Stimulated activated CD8-positive, alpha-beta memory T cell treated with anti-CD3 and anti-CD28 coated beads, Interleukin-4, amount 100 ng/mL, for 24 hours (primary cell): ENCODE measurements at places on chromosomes 3 and 15.

DNA sequence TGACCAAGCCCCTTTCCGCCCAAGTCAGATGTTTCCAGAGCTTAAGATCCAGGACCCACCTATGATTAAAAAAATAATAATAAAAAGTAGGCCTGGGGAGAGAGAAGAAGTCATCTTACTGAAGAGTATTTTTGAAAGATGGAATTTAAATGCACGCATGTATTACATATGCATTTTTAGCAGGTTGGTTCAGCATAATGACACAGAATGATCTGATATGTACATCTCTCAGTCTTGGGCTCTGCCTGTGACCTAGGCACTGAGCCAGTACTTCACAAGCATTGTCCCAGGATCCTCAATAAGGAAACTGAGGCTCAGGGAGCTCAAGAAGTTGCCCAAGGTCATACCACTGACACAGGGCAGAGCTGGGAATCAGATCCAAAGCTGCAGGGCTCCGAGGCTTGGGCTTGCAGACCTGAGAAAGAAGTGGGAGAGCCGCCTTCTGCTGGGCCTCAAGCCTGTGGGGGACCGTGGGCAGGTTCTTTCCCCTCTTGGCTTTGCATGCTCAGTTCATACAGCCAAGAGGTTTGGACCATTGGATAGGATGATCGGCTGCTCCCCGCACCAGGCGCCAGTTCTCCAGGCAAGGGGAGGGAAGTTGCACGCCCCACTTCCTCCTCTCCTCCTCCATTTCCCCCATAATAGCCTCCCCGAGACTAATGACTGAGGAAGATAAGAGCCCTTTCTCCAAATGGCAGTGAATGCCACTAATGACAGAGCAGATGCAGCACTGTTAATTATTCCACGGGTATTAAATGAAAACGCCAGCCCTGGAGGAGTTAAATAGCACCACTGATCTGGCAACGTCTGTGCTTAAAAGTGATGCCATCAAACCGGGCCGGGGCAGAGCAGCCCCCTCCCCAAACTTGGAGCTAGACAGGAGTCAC lies 6.9 kb downstream of the SLC6A1 start:
- DNase-seq, result no peak

DNA sequence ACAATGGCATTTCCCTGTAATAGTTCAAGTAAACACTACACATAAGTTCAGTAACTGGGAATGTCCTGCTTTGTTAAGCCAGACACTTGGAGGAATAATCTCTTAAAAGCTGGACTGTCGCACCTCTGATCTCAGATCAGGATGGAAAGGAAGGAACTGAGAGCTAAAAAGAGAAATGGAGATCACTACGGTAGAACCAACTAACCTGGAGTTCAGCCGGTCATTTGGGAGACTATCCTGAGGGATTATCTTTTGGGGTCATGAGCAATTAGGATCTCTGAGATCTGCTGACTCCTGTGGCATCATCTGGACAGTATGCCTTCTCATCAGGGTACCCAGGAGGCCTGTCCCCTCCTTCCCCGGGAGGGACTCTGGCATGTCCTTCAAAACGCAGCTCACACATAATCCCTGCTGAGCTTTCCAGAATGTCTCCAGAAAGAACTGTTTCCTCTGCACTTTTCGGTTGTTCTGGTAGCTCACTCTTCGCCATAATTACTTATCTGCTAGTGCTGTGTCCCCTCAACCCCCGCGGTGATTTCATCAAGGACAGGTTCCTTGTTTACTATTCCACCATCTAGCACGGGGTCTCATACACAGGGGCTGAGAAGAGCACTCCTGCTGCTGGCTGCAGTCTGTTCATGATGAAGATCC lies 115.6 kb downstream of the SENP2 start:
- DNase-seq, result no peak

DNA sequence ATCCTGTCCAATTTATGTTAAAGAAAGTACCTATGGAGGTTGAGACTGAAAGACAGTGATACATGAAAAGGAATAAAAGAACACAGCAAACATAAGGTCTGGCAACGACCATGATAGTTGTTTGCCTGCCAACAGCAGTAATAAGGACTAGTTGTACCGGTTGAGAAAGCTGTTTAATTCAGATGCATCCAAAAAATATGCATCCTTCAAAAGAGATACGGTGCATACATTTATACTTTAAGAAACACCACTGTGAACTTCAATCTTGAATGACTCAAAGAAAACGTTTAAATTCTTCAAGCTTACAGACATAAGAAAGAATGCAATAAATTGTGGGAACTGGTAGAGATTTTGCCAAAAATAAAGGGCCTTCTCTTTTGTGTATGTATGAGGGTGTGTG lies 492.1 kb downstream of the NLGN1 start:
- no peak for DNase-seq

DNA sequence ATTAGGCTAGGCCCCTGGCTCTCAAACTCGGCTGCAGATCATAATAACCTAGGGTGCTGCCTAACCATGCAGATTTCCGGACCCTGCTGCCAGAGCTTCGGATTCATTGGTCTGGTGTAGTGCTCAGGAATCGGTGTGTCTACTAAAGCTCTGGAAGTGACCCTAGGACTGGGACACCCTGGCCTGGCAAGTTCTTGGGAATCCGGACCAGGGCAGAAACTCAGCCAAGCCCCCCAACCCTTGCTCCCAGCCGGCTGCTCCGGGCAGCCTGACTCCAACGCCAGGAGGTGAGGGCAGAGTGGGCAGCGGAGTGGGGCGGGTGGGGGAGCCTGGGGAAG lies 23.0 kb downstream of the IGDCC3 start:
- no peak for DNase-seq

DNA sequence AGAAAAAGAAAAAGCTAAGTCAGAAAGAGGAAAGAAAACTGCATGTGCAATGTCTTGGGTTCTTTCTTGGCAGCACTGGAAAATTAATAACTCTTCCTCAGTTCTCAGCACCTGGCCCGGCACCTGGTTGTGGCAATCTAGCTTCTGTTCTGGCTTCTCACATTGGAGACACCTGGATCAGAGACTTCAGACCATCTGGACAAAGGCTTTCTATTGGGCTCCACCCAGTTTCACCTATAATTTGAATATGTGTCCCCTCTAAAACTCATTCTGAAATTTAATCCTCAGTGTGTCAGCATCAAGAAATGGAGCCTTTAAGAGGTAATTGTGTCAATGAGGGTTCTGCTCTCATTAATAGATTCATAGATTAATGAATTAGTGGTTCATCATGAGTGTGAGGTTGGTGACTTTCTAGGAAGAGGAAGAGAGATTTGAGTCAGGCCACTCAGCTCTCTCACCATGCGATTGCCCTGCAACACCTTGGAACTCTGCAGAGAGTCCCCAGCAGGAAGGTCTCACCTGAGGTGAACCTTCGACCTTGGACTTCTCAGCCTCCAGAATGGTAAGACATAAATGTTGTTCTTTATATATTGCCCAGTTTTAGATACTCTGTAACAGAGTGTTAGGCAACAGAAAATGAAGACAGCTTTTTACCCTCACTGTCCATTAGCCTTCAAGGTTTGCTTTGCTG lies 679.9 kb downstream of the NTRK3 start:
- no peak for DNase-seq

- DNase-seq, result no peak
Measured at GRCh38 chr15:52505151-52505550, 23.5 kb downstream of the MYO5A start.

DNA sequence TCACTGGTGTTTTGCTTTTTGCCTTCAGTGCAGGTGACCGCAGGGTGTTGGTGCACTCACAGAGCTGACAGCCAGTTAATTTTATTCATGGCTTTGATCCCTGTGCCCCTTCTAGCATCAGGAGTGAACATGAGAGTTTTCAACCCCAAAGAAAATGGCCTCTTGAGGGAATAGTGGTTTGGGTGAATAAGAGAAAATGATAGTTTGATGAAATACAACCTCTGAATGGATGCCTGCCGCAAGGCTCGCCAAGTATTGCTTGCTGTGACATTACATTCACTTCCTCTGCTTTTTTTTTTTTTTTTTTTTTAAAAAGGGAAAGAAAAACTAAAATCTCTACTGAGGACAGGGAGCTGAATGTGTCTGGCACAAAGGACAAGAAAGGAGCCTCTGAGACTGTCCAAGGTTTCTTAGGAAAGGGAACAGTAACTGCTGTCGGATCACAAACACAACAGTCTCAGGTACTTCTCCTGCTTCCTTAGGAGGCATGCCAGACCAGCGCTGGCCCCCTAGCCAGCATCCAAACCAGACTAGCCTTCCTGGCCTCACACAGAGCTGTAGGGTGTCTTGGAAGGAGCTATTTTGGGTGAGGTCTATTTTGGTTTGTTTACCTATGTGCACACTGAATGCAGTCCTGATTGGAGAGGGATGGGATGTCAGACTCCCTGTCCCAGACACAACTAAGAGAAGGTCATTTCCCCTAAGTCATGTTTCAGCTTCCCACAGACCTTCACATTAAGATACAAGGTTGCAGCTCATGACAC lies 29.0 kb downstream of the CCDC80 start:
- no peak for DNase-seq

DNA sequence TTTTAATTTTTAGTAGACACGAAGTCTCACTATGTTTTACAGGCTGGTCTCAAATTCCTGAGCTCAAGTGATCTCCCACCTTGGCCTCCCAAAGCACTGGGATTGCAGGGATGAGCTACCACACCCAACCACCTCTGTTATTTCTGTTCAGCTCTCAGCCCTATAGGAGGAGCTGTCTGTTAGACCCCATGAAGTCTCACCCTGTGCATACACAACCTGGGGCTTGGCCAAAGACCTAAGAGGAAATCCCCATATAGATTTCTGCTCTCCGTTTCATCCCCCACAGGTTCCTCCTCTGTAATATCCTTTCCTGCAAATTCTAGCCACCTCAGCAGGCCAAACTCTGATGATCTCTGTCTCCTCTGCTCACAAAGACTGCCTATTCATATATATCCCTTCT lies 56.6 kb upstream of the CTDSPL2 start:
- DNase-seq, result no peak

DNA sequence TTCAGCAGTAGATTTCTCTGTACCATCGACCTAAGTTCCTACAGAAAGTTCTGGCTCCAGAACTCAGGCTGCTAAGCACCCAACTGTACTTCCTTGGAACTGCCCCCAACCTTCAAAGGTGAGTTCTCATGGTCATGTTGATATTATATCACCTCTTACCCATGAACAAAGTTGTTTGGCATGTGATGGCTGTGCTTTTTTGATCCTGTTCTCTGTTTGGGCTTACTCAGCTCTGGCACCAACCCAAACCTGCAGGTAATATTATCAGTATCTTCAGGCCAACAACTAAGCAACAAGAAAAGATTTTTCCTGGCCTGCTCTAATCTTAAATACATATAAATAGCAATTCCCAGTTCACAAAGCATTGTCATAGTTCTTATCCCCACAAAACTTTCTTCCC lies 318.7 kb upstream of the LMCD1 start:
- DNase-seq, result no peak

GRCh38 chr15:80732818-80733217 lies 37.7 kb downstream of the ABHD17C start:
- DNase-seq, result no peak

DNA sequence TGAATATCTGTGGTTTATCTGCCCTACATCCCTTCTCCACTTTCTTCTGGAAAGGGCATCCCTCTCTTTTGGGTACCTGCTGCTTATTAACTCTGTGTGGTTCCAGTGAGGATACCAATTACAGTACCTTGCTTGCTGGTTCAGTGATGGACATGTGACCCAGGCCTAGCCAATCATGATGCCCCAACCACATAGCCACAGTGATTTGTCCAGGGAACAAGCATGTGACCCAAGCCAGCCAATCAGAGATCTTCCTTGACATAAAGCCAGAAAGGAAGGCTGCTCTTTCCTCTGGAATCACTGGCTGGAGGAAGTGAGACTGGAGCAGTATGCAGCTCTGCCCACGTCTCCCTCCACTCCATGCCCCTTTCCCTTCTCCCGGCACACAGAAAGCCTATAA lies 10.9 kb upstream of the TMEM158 start:
- DNase-seq, result no peak

DNA sequence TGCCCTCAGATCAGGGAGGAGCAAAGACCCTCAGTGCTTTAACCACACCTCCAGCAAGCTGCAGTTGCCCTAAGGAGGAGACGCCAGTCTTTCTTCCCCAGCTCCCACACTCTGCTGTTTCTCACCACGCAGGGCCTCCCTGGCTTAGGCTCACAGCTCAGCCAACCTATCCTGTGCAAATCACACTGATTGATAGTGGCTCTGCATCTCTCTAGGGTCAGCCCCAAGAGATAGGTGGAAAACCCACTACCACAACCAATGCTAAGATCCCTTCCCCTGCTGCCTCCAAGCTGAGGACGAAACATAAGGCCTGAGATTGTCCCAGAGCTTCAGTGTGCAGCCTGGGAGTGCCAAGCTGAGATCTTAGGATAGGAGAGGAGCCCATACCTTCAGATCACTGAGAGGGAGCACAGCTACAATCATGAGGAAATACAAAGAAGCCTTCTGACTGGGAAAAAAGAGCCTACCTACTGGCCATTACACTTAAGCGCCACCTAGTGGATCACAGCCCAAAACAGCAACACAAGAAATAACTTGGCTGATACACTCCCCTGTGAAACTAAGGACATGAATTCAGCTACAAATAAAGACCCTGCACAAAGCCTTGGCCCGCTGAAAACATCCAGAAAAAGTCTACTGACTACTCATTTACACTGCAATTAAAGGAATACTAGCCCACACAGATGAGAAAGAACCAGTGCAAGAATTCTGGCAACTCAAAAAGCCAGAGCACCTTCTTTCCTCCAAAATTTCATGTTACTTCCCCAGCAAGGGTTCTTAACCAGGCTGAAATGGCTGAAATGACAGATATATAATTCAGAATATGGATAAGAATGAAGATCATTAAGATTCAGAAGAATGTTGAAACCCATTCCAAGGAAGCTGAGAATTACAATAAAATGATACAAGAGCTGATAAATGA lies 271.5 kb upstream of the DCBLD2 start:
- no peak for DNase-seq

DNA sequence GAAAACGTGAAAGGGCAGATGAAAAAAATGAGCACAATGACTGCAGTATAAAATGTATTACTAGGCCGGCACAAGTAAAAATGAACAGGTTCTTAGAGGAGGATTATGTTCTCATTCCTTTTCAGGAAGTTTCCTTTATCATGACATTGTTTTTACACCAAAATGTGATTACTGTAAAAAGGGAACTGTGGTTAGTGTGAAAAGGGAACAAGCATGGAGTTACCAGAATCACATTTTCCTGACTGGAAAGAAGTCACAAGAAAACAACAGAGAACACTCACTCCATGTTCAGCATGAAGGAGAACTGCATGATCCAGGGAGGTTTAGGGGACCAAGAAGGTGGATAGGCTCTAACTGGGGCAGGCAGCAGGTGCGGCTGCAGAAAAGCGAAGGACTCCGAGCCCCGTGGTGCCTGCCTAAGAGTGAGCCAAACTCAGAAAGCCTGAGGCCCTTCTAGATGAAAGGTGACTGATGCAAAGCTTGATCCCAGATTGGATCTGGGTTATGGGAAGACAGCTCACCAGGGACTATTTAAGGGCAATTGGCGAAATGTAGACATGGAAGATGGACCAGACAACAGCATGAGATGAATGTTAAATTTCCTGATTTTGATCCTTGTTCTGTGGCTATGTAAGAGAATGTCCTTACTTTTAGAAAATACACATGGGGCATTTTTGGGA lies 77.3 kb downstream of the CCR1 start:
- DNase-seq, result no peak

DNA sequence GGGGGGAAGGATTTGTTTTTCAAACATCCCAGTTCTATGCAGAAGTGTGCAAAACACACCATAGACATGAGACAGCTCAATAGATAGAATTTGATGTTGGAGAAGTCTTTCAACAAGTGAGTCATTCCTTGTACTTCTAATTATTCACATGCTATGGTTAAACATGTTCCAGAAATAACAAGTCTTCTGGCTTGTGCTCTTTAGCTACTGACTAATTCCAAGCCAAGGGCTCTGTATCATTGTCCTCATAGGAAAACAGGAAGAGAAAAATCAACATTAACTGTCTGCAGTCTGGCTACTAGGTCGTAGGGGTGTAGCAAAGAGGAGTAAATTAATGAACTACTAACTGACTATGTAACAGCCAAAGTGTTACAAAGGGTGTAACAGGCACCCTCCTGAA lies 25.8 kb downstream of the LDHAL6B start:
- DNase-seq, result no peak
